Fibroblast of skin of abdomen (primary cell): ENCODE measurements at places on chromosomes 1 and 21.

DNA sequence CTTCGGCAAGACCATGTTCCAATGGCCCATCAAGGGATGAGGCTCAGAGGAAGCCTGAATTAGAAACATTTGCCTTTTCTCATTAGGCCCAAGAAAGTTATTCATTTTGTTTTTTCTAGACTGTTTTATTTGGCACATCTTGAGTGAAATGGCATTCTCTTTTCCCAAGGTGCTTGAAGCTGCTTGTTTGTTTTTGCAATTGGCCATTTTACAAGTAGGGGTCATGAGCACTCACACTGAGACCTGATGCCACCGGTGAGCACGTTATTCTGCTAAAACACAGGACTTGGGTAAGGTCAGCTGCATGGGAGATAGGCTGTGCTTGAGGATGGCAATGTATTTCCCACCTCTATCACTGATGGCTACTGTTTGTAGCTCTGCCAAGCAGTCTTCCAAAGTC, 128.1 kb downstream of the TBX15 start:
- DNase-seq: no peak

DNA sequence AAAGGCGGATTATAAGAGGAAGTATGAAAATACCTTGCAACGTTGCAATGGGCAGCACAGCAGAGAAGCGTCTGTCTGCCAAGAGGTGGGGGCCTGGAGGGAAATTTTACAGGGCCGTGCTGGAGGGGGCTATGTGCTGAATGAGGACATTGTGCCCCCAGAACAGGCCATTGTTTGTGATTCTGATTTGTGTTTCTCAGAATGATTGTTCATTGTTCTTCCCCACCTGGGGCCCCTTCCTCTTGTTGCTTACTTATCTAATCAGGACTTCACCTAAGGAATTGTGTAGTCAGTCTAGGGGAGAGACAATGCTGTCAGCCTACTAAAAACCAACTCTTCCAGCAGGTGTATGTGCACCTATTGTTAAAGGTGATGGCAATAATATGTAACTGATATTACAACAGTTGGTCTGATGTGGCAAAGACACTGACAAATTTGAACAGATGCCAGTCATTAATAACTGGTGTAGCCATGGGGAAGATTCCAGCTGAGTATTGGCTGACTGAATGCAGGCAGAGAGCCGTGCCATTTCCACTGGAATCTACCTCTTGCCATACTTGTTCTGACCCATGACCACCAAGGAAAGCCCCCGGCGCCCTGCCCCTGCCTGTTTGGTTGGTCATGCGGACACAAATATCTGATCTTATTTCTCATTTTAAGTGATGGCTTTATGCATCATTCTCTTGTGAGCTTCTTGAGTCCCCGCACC, 45.2 kb upstream of the PSEN2 start:
- no peak for DNase-seq

- no peak for DNase-seq
These were observed 25.4 kb downstream of the MX2 start for GRCh38 chr21:41387042-41387819.

DNA sequence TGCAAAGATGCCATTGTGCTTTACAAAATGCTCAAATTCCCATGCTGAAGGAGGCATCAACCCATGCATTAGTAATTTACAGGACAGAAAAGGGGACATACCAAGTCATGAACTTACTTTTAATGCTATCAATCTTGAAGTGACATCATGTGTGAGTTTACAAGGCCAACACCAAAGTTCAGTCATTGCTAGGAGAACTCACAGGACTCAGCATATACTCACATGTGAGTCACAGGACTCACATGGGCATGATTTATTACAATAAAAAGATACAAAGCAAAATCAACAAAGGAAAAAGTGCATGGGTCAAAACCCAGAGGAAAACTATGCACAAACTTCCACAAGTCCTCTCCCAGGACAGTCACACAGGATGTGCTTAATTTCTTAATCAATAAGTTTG, 1656.0 kb downstream of the MRPL39 start:
- DNase-seq: peak; percentile 11

DNA sequence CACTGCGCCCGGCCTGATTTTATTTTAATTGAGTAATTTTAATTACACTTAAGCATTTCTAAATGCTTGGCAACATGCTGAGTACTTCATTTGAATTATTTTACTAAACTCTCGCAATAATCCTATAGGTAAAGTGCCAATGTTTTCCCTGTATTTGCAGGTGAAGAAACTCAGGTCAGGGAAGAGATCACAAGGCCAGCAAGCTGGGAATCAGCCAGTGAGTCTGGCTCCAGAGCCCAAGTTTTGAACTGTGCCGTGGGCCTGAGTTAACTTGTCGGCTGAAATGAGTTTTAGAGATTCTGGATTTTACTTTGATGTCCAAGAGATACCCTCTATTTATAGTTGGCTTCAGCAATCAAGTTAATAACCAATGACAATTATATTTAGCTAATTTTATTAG, 141.4 kb downstream of the CNIH3 start:
- DNase-seq: no peak

DNA sequence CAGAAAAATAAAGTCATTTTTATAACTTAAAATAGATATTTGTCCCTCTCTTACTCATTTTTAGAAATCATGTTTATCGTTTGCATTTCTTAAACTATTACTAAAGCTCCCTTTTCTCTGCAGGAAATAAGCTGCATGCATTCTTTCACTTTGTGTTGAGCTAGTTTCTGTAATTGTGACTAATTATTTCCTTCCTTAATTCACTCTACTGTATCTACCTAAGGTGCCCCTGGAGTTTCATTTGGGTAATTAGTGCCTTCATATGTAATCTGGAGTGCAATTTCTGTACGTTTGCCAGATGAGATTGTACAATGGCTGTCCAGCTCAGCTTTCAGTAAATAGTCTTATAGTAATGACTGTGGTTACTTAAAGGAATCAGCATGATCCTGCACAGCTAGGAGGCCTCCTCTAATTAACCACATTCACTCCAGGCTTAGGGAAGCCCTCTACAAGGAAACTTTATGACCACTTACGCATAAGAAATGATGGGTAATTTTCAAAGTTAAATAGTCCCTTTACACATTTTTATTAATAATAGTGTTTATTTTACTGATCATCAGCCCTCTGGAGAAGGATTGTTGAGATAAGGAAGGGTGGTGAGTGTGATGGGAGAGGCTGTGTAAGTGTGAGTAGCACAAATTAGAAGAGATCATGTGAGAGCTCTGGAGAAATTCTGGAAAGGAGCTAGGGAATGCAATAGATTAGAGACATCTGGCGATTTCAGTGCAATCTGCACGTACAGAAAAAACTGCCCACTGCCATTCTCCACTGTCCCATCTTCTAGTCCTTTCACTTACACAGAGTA, 86.8 kb downstream of the LRRC8C start:
- DNase-seq: peak; percentile 55

- no peak for DNase-seq
These were observed 13.0 kb downstream of the FAM20B start for GRCh38 chr1:179038528-179039281.

DNA sequence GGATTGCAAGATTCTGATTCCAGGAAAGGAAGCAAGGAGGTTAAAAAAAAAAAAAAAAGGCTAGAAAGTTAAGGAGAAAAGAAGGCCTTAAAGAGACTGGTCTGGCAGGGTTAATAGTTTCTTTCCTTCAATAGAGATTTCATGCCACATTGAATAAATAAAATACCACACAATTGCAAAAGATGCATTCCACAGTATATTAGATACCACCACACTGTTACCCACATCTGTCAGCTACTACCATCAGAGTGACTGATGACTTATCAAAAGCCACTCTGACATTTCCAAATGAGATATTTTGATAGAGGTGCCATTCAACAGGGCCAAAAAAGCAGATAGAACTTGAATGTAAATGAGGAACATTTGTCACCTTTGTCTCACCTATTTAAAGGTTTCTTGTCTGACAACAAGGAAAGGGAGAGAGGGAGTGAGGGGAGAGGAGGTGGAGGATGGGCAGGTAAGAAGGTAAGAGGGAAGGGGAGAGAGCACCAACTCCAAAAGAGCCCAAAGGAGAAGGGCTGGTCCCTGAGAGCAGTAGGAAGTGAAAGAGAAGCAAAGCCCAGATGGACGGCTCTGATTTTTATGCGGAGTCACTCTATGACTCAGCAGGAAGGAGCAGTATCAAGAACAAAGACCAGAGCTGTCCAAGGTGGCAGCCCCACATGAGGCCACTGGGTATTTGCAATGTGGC, 38.3 kb downstream of the LRRN2 start:
- peak; percentile 64 for DNase-seq

GRCh38 chr1:167797015-167797414, 75.2 kb downstream of the MPZL1 start:
- DNase-seq: peak; percentile 98

GRCh38 chr1:99994496-99994895, 24.7 kb downstream of the SLC35A3 start:
- DNase-seq: no peak

GRCh38 chr21:46554431-46555224, 50.3 kb downstream of the S100B start:
- no peak for DNase-seq

- no peak for DNase-seq
These were observed 224.1 kb downstream of the COL11A1 start for GRCh38 chr1:102884238-102884637.

DNA sequence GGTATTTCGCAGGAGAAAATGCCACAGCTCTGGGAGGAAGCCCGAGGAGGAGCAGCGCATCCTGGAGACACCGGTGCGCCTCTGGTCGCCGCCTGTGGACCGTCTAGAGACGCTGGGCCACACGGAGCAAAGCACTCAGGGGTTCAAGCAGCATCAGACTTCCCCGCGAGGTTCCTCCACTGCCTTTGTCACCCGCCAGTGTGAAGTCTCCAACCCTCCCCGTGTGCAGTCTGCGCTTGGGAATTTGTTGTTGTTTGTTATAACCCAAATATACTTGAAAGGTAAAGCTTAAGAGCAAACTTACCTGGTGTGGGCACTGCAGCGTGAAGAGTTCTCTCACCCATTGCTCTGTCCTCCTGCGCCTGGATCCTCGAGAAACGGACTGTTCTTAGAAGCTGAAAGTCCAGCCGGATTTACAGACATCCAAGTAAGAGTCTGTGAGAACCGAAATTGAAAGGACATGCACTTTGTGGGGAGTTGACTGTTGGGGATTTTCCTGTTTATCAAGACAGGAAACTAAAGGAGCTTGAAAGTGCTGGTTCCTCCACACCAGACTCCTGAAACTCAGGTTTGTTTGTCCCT, at the start of gene GBP4:
Gene GBP4 (minus strand): TSS at position 452 of the 582 bp plus-strand sequence. CDS start 108 bp downstream, at position 344.
- no peak for DNase-seq

GRCh38 chr21:42330380-42331371, 15.5 kb upstream of the TFF3 start:
- DNase-seq: no peak

DNA sequence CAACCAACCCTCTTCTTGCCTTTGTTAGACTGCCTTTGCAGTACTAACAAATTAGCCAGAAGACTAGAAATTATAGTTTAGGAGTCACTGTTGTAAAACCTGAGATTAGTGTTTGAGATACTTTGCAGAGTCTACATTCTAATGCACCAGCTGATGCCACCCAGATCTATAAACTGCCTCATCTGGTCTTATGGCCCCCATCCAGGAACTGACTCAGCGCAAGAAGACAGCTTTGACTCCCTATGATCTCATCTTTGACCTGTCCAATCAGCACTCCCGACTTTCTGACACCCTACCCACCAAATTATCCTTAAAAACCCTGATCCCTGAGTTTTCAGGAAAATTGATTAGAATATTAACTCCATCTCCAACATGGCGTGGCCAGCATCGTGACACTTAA, 334.6 kb downstream of the RGS7 start:
- DNase-seq: no peak

GRCh38 chr1:6353955-6354658, 39.5 kb downstream of the ACOT7 start:
- DNase-seq: no peak

GRCh38 chr1:58891347-58891746, 107.5 kb upstream of the JUN start:
- DNase-seq: no peak

DNA sequence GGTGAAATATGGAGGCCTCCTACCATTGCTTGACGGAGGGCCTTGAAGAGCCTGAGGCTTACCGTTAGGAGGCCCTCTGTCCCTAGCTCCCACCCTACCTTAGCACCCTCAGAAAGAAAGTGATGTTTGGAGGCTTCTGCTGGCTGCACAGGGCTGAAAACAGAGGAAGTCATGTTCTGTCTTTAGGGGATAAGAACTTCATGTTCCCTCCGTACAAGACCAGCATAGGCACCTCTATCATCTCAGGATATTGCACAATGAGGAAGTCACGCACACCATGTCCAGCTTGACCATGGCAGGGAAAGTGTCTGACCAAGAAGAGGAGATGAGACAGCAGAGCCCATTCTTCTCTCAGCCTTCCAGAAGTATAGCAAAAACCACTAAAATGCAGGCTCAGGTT, 13.8 kb downstream of the ADORA3 start:
- no peak for DNase-seq

DNA sequence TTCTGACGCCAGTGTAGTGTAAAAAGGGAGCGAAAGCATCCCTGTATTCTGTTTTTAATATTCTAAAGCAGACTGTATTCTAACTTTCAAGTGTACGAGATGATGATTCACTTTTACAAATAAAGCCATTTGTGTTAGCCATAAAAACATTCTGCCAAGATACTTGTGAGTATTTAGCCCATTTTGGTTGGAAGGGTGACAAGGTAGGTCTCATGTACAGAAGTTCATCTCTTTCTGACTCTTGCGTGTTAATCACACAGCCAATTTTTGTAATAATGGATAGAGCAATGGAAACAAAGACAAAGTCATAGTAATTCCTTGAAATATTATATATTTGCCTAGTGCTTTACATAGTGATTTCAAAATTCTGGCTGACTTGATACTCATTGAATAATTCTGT, 125.3 kb upstream of the GREM2 start:
- DNase-seq: peak; percentile 28

DNA sequence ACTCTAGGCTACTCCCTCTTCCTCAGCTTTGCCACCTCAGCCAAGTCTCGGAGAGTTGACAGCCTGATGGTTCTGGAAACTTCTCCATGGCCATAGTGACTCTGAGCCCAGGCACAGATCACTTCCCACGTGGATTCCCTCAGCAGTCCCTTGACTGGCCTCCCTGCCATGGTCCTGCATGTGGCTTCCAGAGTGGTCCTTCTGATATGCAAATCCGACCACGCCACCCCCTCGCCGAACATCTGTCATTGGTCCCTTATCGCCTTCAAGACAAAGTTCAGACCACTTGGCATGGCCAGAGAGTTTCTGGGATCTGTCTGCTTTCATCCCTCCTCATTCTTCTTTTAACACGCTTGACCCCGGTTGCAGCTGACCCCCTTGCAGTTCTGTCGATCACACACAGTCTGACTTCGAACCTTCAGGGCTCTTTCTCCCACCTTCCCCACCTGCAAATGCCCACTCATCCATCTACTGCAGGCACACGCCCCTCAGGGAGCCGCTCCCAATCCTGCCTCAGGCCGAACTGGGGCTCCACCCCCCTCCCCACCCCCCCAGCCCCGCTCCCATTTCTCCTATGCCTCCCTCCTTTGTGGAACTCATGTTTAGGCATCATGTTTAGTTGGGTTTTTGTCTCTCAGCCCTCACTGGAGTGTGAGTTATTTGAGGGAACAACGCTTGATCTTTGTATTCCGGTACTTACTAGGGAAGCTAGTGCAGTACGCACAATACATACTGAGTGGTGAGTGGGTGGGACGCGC, 29.0 kb downstream of the KIAA1614 start:
- no peak for DNase-seq

- DNase-seq: peak; percentile 40
These were observed 93.4 kb upstream of the CSF3R start for GRCh38 chr1:36576118-36576517.

GRCh38 chr1:97186381-97186780, 464.8 kb downstream of the PTBP2 start:
- no peak for DNase-seq
